ENCODE measurements at places on chromosomes 6 and 20.

- no peak for DNase-seq
Measured at GRCh38 chr6:164378330-164378729, 931.1 kb downstream of the C6orf118 start.

DNA sequence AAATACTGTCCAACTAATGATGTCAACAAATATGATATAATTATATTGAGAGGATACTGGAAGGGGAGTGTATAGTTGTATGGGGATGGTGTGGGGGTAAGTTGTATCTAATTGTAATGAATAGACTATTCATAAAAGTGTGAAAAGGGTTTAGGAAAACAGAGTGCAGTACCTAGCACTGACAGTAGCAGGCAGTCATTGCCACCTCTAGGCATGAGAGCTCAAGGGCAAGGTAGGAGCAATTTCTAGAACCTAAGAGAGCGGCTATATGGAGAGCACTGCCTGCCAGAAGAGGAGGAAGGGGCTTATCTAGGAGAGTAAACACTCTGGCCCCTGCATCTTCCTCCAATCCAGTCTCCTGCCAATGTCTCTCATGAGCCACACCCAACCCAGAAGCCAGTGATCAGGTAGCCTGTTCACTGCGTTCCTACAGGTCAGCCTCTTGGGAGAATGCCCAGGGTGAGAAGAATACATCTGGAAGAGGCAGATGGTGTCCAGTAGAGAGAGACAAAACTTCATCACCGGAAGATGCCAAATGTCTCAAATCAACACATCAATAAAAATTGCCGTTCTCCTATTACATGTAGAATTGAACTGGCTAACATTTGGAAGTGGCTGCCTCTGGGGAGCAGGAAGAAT is 200.0 kb downstream of the LY86 start:
- DNase-seq: peak; percentile 9

- no peak for DNase-seq
Measured at GRCh38 chr6:87220997-87221396, 65.6 kb downstream of the ZNF292 start.

- no peak for DNase-seq
Measured at GRCh38 chr6:139475241-139475640, 100.8 kb upstream of the CITED2 start.

- DNase-seq: no peak
Measured at GRCh38 chr6:26743941-26744699, 84.6 kb upstream of the ZNF322 start.
